ENCODE measurements at places on chromosomes 11 and 22. TPM values are rescaled to one million over a fixed set of nuclear protein-coding genes. Genes with fewer than 3 reads are reported as not detected.

The XBP1 gene
- 427 TPM for total RNA-seq

- no peak for DNase-seq
- peaks cover 46% of the 10 kb centered on the region for H3K27me3 ChIP-seq
- no peak overlapping the region for H3K4me3 ChIP-seq
- H3K4me1 ChIP-seq, result peaks cover 47% of the 10 kb centered on the region
- no peaks in the 10 kb centered on the region for H3K36me3 ChIP-seq
- no peak overlapping the region for H3K27ac ChIP-seq
Measured at GRCh38 chr11:46342239-46342638, 5.0 kb upstream of the DGKZ start.

GRCh38 chr11:134591338-134591737, 179.3 kb upstream of the B3GAT1 start:
- no peaks in the 10 kb centered on the region for H3K27me3 ChIP-seq
- no peaks in the 10 kb centered on the region for H3K4me1 ChIP-seq
- no peak overlapping the region for H3K27ac ChIP-seq

GRCh38 chr11:10302744-10303557, 1.9 kb upstream of the ADM start:
- H3K27me3 ChIP-seq, result no peaks in the 10 kb centered on the region
- H3K36me3 ChIP-seq, result no peaks in the 10 kb centered on the region
- DNase-seq, result peak; percentile 70
- peak overlapping the region; percentile 92 for H3K27ac ChIP-seq
- peak overlapping the region; percentile 79 for H3K4me3 ChIP-seq

GRCh38 chr11:13984616-13985450, 22.3 kb downstream of the SPON1 start:
- H3K4me3 ChIP-seq, result no peak overlapping the region
- H3K36me3 ChIP-seq, result no peaks in the 10 kb centered on the region
- DNase-seq, result no peak
- H3K4me1 ChIP-seq, result no peaks in the 10 kb centered on the region
- no peaks in the 10 kb centered on the region for H3K27me3 ChIP-seq

GRCh38 chr22:49066619-49067018, 761.1 kb downstream of the BRD1 start:
- peaks cover 6% of the 10 kb centered on the region for H3K27me3 ChIP-seq
- H3K36me3 ChIP-seq, result no peaks in the 10 kb centered on the region
- H3K27ac ChIP-seq, result no peak overlapping the region
- H3K4me1 ChIP-seq, result no peaks in the 10 kb centered on the region
- H3K4me3 ChIP-seq, result no peak overlapping the region
